ENCODE measurements at places on chromosomes 6 and 20.

- no peak overlapping the region for H3K4me3 ChIP-seq
- H3K36me3 ChIP-seq, result no peaks in the 10 kb centered on the region
- no peak overlapping the region for H3K27ac ChIP-seq
- H3K4me1 ChIP-seq, result no peaks in the 10 kb centered on the region
These were observed 16.2 kb upstream of the BEND6 start for GRCh38 chr6:56938649-56939191.

GRCh38 chr20:10699941-10700340 lies 26.1 kb upstream of the JAG1 start:
- no peak overlapping the region for H3K27ac ChIP-seq
- H3K36me3 ChIP-seq, result no peaks in the 10 kb centered on the region
- no peaks in the 10 kb centered on the region for H3K4me1 ChIP-seq
- H3K4me3 ChIP-seq, result no peak overlapping the region

GRCh38 chr20:2289475-2289874 lies 6.3 kb upstream of the TGM3 start:
- no peaks in the 10 kb centered on the region for H3K36me3 ChIP-seq
- no peak for DNase-seq
- no peaks in the 10 kb centered on the region for H3K27me3 ChIP-seq
- peaks cover 6% of the 10 kb centered on the region for H3K4me1 ChIP-seq

DNA sequence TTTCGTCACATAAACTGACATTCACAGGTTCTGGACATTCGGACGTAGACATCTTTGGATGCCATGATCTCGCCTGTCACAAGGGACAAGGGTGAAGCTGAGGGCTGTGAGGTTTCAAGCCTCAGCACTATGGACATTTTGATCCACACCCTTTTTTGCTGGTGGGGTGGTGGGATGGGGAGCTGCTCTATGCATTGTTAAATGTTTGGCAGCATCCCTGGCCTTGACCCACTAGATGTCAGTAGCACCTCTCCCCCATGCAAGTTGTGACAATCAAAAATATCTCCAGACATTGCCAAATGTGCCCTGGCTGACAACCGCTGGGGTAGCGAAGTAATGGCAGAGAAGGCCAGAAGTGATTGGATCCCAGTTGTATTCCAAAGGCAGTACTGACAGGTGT lies 229.4 kb downstream of the TSHZ2 start:
- H3K27ac ChIP-seq, result no peak overlapping the region
- H3K4me3 ChIP-seq, result no peak overlapping the region
- H3K4me1 ChIP-seq, result no peaks in the 10 kb centered on the region
- DNase-seq, result no peak
- H3K27me3 ChIP-seq, result no peaks in the 10 kb centered on the region

GRCh38 chr20:34621383-34622367 lies 55.2 kb downstream of the PIGU start:
- H3K27me3 ChIP-seq, result no peaks in the 10 kb centered on the region
- no peaks in the 10 kb centered on the region for H3K36me3 ChIP-seq
- no peak overlapping the region for H3K27ac ChIP-seq
- DNase-seq, result no peak
- no peaks in the 10 kb centered on the region for H3K4me1 ChIP-seq
- H3K4me3 ChIP-seq, result no peak overlapping the region

DNA sequence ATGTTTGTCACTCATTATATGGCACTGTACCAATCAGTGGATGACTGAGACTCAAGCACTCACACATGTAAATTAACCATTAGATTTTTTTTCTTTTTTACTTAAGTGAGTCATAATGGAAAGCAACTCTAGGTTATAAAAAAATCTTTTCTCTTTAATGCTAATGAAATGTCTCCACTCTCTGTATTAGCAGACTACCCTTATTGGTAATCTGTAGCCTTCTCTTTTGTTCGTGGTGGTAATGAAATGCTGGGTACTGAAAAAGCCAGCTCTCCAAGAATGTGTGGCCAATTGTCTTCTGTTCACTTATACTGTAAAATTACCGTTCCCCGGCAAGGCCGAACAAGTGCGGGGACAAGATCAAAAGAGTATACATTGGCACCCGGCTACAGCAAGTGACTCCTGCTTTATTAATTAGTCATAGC lies 69.0 kb downstream of the AFG1L start:
- H3K4me1 ChIP-seq, result no peaks in the 10 kb centered on the region
- no peaks in the 10 kb centered on the region for H3K27me3 ChIP-seq
- no peak overlapping the region for H3K27ac ChIP-seq
- DNase-seq, result no peak
